ENCODE measurements at places on chromosomes 4 and X. TPM values are rescaled to one million over a fixed set of nuclear protein-coding genes. Genes with fewer than 3 reads are reported as not detected.

DNA sequence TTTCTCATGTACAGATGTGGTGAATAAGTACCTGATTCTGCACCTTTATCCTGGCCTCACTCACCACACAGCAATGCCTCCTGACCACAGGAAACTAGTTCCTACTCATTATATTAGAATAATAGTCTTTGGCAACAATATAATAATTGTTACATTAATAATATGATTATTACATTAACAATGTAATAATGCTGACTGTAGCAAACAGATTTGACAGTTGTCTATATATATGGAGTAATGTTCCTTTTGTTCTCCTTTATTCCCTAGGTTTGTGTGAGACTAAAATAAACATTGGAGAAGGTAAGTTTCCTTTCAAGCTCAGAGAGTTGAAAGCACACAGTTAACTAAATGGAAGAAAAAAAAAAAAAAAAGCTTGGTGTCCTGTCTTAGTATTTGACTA lies 40.6 kb upstream of the NAA11 start:
- DNase-seq = no peak

- DNase-seq = no peak
These were observed 72.6 kb upstream of the ARHGAP24 start for GRCh38 chr4:85402371-85402770.

Gene FGF5
- not detected for total RNA-seq

DNA sequence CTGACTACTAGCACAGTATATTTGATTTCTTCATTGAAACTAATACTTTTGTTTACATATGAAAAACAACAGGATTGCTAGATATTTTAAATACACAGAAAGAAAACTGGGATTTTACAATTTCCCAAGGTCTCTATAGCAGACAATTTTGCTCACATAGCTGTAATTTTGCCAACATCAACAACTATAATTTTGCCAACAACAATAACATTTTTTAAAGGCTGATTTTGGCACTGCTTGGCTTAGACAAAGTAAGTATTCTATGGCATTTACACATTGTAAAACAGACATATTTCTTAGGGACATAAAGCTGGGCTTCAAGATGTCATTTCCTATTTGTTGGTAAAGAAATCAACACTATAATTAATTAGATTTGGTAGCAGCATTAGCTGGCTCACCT lies 922.1 kb downstream of the RAB28 start:
- DNase-seq = no peak

DNA sequence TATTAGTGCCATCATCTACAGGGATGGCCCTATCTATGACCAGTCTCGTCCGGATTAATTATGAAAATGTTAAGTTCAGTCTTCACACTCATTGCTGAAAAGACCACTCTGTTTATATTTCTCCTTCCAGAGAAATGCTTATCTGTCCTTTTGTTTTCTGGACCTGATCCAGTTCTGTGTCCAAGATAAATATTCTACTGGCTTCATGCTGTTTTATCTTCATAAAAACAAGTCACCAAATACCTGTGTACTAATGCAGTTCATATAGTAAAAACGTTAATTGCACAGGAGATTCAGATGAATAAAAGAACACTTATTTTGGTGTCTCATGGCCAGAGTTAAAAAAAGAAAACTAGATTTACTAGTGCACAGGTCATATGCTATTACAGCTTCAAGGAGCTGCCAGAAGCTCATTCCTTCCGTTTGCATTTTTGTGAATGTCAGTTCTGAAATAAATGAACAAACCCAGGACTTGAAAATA lies 17.3 kb downstream of the FNIP2 start:
- no peak for DNase-seq

- no peak for DNase-seq
These were observed 197.6 kb downstream of the KIT start for GRCh38 chr4:54855191-54855854.

Gene ANKRD50
- 0.36 TPM for total RNA-seq

Gene SPIN2B
- total RNA-seq = 6.0 TPM

Gene FMR1NB
- total RNA-seq = not detected

Data from activated CD8-positive, alpha-beta T cell treated with anti-CD3 and anti-CD28 coated beads for 36 hours (primary cell).